Suppressor macrophage treated with lipopolysaccharide for 4 hours (primary cell): ENCODE measurements at places on chromosomes 1 and 21.

DNA sequence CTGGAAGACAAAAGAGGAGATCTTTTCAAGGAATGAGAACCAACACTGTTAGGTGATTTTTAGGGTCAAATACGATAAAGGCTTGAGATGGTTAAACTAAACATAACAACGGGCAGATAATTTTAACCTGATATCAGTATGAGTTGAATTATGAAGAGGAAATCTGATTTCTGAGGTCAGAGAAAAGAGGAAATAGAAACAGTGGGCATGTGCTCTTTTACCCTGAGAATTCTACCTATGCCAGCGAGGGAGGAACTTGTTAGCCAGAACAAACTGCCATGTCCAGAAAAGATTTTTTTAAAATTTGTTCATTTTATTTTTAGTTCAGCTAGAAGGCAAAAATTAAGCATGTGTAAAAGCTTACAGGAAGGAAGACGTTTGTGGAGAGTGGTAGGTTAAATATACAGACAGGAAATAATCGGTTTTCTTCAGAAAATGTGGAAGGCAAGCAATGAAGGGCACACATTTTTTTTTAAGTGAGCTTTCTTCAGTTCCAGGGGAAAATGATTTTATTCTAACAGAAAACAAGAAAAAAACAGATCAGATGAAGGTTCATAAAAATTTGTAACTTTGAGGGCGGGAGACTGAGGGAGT is 1745.3 kb downstream of the MRPL39 start:
- DNase-seq: no peak

DNA sequence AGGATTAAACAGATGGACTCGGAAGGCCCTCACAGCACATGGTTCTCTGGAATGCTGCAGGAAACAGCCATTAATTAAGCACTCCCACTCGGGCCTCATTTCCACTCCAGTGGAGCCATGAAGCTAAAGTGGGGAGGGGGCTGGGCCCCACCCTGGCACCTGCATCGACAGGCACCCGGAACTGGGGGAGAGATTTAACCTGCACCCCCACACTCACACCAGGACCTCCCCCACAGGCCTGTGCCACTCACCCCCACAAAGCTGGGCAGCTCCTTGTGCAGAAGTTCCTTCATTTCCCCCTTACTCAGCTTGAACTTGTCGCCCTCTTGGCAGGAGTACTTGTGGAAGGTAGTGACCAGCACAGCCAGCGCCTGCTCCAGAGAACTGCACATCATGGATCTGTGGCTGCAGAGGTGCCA is 2.2 kb downstream of the S100A2 start:
- DNase-seq: no peak

- no peak for DNase-seq
These were observed 120.7 kb upstream of the TMPRSS15 start for GRCh38 chr21:18524097-18524880.

- DNase-seq: no peak
These were observed 213.3 kb upstream of the DAB1 start for GRCh38 chr1:57637155-57637554.

GRCh38 chr1:145955436-145955835 is 2.4 kb downstream of the LIX1L start:
- DNase-seq: no peak
